ENCODE measurements at places on chromosomes 4 and X.

- no peak for DNase-seq
These were observed 779.3 kb downstream of the ARAP2 start for GRCh38 chr4:35464964-35465528.

- DNase-seq: peak; percentile 50
These were observed 8.3 kb upstream of the BCOR start for GRCh38 chrX:40105835-40106675.

DNA sequence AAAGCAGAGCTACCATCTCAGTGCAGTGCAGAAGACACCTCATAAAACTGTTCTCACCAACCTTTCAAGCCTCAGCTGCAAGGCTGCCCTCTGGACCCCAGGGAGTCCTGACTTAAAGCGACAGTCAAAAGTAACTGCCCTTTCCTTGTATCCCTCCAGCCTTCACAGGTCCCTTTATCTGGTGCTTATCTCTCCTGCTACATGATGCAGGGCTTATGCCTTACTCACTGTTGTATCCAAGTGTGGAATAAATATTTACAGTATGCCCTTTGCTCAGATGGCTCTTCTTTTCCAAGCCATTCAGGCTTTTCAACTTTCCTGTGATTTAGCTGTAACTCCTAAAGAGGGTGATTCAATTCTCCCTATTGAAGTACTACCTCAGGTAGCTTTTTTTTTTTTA is 92.6 kb downstream of the KDR start:
- DNase-seq: peak; percentile 31

- peak; percentile 28 for DNase-seq
These were observed 92.5 kb downstream of the FAM13A start for GRCh38 chr4:88964450-88964849.

- DNase-seq: no peak
These were observed 2.8 kb downstream of the PCDH19 start for GRCh38 chrX:100407147-100407783.

DNA sequence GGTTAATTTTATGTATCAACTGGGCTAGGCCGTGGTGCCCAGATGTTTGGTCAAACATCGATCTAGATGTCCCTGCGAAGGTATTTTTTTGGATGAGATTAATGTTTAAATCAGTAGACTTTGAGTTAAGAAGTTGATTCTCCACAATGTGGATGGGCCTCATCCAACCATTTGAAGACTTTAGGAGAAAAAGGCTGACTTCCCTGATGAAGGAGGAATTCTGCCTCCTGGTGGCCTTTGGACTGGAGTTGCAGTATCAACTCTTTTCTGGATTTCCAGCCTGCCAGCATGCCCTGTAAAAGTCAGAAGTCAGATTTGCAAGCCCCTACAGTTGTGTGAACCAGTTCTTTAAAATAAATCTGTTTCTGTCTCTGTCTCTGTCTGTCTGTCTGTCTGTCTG is 91.4 kb downstream of the STK32B start:
- DNase-seq: peak; percentile 64

DNA sequence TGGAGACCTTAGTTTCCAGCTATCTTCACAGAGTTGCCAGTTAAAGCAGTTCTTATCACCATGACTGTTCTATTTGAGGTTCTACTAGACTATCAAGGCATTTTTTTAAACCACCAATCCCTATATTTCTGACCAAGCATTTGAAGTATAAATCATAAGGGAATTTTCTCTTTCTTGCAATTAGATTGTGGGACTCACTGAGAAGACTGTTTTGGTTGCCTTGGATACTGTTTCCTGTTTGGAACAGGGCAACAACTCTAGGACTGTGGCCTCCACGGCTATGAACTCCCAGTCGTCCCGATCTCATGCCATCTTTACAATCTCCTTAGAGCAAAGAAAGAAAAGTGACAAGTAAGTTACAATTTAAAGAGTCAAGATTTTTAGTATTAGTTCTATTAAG is 11.8 kb downstream of the KIF4A start:
- peak; percentile 75 for DNase-seq

DNA sequence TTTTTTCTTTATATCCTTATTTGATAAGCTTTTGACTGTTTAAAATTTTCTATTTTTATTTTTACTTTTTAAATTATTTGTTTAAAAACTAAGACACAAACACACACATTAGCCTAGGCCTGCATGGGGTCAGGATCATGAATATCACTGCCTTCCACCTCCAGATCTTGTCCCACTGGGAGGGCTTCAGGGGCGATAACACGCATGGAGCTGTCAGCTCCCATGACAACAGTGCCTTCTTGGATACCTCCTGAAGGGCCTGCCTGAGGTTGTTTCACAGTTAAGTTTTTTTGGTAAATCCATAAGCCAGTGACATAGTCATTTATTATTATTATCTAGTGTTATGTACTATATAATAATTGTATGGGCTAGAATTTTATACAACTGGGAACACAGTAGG is 85.4 kb upstream of the FAT1 start:
- no peak for DNase-seq

DNA sequence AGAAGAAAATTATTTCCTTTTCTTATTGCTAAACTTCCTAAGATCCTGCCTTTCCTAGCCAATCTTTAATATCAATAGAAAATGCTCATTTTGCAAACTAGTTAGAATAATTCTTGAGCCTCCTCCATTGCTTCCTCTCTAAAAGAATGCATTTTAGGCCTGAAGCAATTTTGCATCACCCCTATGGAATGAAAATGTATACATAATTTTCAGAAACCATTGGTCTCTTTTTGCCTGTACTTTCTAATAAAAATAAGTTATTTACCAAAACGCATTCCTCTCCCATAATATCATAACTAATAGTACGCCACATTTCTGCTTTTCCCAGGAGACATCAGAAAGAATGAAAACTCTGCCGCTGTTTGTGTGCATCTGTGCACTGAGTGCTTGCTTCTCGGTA is 1.7 kb downstream of the MUC7 start:
- peak; percentile 2 for DNase-seq

DNA sequence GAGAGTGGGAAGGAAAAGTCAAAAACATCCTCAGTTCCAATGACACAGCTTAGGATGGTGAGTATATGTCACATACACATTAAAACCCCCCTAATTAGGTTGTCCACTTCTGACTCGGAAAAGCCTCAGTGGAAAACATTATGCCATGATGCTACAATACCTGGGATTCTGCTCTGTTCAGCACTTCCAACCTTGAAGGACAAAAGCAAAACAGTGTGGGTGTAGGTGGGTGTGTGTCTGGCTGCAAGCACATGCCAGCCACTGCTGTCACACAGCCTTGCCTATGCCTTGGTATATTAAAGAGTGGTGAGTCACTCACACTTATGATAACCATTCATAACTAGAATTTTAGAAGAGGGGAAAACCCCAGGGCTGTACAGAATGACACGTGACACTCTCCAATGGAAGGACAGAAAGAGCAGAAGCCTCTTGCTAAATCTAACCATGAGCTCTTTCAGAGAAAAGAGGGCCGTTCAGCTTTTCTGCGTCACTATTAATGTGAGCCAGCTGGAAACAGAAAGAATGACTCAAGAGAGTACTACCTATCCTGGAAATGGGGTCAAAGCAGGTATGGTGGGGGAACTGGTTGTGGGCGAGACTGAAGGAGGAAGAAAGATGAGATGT is 159.6 kb downstream of the TET2 start:
- peak; percentile 4 for DNase-seq

DNA sequence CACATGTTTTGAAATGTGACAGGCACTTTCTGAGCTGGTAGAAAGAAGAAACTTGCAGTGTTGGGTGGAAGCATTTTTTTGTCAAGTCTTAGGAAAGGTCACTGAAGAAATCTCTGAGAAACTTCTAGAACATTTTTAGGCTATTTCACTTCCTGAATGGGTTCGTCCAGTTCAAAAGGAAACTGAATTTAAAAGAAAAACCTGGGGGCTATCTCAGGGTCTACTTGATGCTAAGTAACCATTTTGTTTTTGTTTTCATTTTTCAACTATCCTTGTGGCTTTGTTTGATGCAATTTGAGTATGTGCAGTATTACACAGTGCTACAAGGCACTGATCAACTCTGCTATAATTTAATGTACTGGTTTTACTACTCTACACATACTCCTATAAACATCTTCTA is 34.0 kb upstream of the AMOT start:
- no peak for DNase-seq

DNA sequence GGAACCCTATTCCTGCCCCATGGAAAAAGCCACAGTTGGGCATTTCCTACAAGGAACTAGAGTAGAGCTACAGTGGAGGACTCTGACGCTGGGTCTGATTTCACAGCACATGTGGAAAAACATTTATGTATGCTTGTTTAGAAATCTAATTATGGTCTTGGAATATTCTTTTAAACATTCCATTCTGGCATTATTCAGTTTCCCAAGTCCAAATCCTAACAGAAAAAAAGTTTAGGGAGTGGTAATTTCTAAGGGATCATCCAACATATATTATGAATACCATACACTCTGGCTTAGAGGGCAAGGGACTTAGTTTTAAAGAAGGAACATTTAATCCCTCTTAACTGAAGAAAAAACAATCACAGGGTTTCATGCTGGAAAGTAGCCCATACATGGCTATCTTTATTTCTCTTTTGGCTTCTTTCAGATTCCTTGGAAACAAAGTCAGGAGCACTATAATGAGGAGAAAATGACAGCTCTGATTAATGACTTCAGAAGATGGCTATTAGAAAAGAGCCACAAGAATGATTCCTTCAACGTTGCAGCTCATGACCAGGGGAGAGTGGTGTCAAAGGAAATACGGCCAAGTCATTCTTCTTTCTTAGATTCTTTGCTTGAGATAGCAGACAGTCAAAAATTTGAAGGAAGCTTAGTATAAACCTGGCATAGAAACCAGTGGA is 56.1 kb downstream of the CNGA2 start:
- DNase-seq: peak; percentile 14

DNA sequence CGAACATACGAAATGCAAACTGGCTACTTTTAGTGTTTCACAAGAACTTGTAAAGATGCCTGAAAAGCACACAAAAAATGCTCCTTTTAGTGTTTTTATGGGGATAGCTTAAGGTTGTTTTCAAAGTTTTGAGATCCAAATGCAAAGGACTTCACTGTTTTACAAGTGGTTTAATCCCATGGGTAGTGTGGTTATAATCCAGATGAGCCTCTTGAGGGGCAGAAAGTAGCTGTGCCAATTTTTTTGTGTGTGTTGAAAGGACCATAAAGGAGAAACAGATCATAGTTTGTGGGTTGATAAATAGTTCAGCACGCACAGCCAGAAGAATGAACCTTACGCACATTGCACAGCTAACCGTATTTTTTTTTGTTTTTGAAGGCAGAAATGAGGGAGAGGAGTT is 126.9 kb upstream of the GIMD1 start:
- DNase-seq: no peak

DNA sequence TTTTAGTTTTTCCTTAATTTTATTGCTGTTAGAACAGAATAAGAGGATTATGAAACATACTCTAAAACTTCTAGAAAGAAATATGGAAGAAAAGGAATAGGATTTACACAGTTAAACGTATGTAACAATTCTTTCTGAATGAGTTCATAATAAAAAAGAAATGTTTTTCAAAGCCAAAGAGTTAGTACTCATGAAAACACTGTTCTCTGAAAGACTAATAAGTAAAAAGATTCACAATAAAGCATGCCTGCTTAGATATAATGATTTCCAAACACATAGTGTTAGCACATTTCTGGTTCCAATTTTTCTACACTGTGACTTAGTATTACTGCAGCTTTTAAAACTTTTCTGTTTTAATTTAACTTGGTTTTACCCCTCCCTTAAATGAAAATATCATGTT is 49.8 kb upstream of the PRSS48 start:
- DNase-seq: peak; percentile 25

DNA sequence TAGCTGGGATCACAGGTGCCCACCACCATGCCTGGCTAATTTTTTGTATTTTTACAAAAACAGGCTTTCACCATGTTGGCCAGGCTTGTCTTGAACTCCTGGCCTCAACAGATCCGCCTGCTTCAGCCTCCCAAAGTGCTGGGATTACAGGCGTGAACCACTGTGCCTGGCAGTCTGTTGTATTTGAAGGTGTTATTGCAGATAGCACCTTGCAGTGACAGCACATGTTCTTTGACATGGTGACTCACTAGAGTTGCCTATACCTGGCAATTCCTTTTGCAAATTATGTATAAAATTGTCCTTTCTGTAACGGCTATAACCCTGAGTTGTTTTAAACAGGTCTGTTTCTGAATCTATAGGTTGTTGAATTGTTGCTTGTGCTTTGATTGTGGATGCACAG is 7.9 kb downstream of the OGT start:
- DNase-seq: no peak

- peak; percentile 91 for DNase-seq
These were observed 129.7 kb downstream of the PLS3 start for GRCh38 chrX:115690511-115691216.

DNA sequence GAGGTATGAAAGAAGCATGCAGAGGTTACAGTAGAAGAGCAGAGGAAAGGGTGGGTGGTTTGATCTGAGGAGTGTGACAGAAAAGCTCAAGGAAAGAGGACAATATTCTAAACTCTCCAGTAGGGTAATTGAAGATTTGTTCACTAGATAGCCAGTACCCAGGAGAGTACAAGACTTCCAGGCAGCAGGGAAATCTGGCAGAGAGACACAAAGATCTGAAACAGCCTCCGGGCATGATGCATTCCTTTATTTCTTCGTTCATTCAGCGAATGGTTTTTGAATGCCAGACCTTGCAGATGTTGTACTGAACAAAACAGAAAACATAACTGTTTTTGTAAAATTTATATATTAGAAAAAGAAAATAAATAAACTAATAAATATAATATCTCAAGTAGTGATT is 766.6 kb downstream of the FAT4 start:
- no peak for DNase-seq

- no peak for DNase-seq
These were observed 60.6 kb upstream of the SLC39A8 start for GRCh38 chr4:102405821-102406401.

GRCh38 chr4:153728660-153729059 is 31.2 kb downstream of the RNF175 start:
- no peak for DNase-seq

DNA sequence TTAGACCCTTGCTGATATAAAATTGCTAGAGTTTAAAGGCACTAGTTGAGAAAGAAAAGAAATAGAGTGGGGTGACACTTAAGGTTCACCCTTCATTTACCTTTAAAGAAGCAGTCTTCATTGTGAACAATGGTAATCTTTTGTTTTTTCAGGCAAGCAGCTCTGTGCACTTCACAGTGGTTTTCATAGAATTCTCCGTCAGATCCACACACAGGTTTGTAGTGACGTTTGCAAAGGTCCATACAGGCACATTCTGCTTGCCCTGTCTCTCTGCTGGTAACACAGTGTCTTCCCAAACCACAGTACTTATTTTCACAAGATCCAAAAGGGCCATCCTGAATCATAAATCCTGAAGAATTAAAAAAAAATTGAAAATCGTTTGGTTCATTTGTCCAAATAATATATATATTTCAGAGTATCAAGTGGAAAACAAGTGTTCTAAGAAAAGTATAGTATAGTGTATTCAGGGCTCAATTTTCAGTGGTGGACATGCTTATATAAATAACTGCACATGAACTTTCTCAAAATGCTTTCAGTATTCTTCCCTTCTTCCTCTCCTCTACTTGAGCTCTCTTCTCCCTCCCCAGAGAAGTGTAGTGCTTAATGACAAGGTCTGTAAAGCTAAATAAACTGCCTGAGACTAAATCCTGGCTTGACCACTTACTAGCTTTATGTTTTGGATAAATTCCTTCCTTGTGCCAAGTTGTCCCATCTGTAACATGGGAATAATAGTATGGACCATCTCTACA is 243.3 kb downstream of the FSTL5 start:
- no peak for DNase-seq

All from cardiac fibroblast (primary cell).